ENCODE measurements at places on chromosomes 16 and 17.

- DNase-seq, result no peak
Observed at GRCh38 chr17:72511874-72512273, 391.1 kb downstream of the SOX9 start.

- DNase-seq, result no peak
Observed at GRCh38 chr16:31862761-31863160, 10.8 kb upstream of the ZNF267 start.

- DNase-seq, result peak; percentile 37
Observed at GRCh38 chr16:85553436-85554113, 59.5 kb upstream of the GSE1 start.

GRCh38 chr17:385178-385835 is 32.7 kb upstream of the RPH3AL start:
- DNase-seq, result no peak

GRCh38 chr17:59561042-59561441 is 4.4 kb upstream of the DHX40 start:
- no peak for DNase-seq

DNA sequence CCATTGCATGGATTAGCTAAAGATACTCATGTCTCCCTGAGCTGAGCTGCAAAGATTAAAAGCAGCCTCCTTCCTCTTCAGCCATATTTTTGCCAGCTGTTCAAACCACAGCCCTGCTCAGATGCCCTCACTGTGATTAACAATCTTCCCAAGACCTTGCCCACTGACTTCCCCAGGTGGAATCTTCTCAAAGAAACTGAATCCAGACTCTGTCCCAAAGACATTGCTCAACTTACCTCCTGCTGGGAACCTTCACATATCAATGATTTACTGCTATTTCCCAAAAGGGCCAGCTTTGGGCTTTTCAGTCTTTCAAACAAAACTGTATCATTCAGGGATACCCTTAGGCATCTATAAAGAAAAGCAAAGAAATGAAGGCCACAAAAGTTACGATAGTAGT is 9.2 kb downstream of the C17orf67 start:
- DNase-seq, result no peak

- no peak for DNase-seq
Observed at GRCh38 chr16:56662357-56663354, 4.9 kb downstream of the MT1F start.

GRCh38 chr16:78799429-78799828 is 700.0 kb downstream of the WWOX start:
- DNase-seq, result no peak

- DNase-seq, result no peak
Observed at GRCh38 chr17:40900809-40901356, 15.8 kb upstream of the KRT20 start.

DNA sequence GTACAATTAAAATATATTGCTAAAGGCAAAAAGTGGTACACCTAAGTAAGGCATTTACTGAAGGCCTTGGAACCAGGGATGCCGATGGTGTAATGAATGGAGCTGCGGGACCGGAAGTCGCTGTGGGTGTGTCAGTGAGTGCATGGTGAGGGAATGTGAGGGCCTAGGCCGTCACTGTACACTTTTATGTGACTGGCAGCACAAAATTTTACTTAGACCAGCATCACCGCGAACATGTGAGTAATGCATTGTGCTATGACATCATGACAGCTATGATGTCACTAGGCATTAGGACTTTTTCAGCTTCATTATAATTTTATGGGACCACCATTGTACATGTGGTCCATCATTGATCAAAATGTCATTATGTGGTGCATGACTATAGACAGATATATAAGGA is 14.7 kb downstream of the ALOX15B start:
- no peak for DNase-seq
